ENCODE measurements at places on chromosomes 3 and 15.

DNA sequence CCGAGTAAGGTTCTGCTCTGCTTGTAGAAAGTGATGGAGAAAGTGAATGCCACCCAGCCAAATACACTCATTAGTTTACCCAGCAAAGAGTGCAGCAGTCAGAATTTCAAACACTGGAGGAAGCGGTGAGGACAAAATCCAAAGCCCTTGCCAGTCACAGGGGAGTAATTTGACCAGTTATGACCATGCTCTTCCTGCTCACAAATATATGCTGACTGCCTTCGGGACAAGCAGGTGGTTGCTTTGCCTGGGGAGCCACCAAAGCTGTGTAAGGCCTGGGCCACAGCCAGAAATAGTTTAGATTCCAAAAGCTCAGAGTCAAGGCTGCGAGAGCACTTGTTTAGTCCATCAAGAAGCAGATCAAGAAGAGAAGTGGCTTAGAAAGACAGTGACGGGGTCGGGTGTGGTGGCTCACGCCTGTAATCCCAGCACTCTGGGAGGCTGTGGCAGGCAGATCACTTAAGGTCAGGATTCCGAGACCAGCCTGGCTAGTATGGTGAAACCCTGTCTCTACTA, 51.0 kb upstream of the ATP13A3 start:
- no peak for DNase-seq

GRCh38 chr3:80785475-80785874, 976.0 kb downstream of the GBE1 start:
- DNase-seq: no peak

DNA sequence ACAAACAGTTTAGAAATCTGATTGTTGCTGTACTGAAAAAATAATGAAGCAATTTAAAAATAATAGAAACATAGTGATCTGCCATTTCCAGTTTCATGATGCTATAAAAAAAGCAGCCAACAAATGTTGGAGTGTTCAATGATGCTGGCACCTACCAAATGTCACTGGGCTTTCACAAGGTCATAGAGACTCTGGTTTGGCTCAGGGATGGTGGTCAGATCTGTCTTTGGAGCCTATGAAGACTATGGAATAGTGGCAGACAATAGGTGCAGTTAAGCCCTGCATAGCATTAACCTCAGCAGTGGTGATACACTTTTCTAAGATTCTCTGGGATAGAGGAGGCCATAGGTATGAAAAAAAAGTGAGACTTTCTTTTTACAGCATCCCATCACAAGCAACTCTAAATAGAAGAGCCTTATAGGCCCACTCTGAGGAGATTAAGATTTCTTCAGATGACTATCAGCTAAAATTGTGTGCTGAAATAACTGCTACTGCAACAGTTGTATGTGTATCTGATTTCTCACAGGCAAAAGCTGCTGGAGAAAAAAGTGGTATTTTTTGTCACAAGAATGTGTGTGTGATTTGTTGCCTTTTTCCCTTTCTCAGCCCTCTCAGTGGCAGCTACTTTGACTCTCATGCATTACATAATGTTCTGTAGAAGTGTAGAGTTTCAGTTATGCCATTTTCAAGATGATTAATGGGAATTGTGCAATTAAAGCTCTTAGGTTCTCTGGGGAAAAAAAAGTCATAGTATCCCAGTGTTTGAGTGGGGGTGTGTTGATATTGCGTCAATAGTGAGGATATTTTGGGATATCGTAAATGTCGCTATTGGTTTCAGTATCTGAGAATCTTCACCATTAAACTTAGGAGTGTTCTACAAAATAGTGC, 137.4 kb downstream of the MBNL1 start:
- no peak for DNase-seq

DNA sequence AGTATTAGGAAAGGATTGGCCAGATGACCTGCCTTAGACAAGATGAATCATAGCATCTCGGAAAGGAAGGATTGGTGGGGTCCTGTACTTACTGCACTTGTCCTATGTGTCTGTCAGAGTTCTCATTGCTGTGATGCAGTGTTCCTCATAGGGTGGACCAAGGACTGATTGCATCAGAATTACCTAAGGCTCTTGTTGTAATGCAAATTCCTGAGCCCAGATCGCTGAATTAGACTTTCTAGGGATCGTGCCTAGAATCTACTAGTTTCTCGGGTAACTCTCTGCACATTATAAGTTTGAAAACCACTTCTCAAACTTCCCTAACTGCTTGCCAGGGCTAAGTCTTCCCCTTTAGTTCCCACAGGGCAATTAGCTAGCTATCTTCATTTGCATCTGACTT, 74.9 kb upstream of the SKOR1 start:
- DNase-seq: no peak

DNA sequence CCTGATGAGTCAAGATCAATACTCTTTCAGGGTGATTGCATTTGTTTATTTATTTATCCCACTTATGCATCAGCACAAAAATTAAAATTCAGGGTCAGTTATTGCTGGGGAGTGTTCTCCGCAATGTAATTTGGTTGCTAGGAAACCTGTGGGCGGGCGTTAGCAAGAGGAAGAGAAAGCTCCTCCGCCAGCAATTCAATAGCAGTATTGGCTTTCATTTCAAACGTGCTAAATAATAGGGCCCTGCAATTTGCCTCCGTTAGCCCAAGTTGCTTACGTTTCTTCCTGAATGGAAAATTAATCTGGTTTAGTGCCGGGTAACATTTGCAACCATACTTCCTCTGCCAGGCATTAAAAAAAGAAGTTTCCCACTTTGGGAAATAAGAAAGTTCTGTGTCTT, 35.5 kb upstream of the PLCL2 start:
- DNase-seq: peak; percentile 65

GRCh38 chr15:39553947-39554693, 26.8 kb upstream of the THBS1 start:
- no peak for DNase-seq

GRCh38 chr15:25534293-25534692, 95.5 kb upstream of the UBE3A start:
- no peak for DNase-seq

DNA sequence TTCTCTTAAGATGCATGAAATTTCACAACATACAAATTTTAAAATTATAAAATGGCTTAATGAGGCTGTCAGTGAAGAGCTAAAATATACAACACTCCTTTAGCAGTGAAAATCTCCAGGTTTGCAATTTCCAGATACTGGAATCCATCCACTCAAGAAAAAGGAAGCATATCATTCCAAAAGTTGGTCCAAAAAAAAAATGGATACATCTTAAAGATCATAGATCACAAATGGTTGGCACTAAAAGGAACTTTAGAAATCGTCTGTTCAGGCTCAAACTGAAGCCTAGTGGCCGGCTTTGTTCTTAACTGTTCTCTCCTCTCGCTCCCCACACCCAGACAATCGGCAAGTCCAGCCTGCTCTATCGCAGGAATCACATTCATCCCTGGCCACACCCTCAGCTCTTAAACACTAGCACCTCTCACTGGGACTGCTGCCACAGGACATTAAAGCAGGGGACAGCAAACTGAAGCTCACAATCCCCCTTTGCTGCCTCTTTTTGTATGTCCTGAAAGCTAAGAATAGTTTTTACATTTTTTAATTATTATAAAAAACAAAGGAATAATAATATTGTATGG, 130.3 kb upstream of the CDIN1 start:
- no peak for DNase-seq

GRCh38 chr3:29430558-29430971, 149.7 kb downstream of the RBMS3 start:
- no peak for DNase-seq

- DNase-seq: no peak
These were observed 5.5 kb downstream of the IFT80 start for GRCh38 chr3:160393346-160394008.

GRCh38 chr3:151297429-151297828, 19.1 kb upstream of the P2RY14 start:
- DNase-seq: no peak

DNA sequence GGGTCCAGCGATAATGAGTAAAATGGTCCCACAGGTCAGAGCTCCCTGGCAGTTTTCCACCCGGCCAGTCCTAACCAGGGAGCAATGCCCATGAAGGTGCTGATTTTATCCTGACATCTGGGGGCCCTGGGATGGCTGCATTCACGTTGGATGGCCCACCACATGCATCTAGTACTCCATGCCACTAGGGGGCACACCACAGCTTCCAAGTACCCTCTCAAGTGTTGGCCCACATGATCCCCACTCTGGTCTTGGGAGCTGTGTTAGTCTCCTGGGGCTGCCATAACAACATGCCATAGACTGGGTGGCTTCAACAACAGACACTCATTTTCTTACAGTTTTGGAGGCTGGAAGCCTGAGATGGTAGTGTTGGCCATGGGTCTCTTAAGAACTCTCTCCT, 225.5 kb downstream of the SLCO3A1 start:
- peak; percentile 45 for DNase-seq

- no peak for DNase-seq
These were observed 22.7 kb downstream of the LOXL1 start for GRCh38 chr15:73948982-73949381.

GRCh38 chr3:8548502-8549275, 47.1 kb downstream of the LMCD1 start:
- DNase-seq: no peak

DNA sequence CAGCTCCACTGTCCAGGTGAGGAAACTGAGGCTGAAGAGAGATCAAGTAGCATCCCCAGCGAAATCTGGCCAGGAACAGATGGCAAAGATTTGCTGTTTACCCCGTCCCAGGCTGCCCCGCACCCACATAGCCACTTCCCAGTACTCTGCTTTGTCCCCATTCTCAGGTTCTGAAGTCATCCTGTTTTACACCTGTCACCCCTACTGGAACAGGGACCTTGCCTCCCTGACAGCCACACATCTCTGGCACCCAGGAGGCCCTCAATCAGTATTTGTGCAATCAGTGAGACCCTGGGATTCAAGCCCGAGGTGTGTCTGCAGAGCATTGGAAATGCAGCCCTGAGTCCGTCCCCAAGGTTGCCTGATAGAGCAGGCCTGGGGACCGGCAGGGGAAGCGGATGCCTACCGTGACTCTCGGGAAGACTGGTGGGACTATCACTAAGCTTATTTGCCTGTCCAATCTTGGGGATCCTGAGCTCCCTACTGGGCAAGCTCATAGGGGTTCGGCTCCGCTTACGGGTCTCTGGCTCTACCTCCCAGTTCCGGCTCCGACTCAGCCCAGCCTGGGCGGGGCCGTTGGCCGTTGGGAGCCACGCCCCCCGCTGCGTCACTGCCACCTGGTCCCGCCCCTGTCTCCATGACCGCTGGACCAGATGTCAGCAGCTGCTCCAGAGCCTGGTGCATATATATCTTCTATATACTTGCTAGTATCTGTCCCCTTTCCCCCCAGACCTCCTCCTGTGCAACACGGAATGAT, 17.5 kb upstream of the FANCD2 start:
- DNase-seq: peak; percentile 88

DNA sequence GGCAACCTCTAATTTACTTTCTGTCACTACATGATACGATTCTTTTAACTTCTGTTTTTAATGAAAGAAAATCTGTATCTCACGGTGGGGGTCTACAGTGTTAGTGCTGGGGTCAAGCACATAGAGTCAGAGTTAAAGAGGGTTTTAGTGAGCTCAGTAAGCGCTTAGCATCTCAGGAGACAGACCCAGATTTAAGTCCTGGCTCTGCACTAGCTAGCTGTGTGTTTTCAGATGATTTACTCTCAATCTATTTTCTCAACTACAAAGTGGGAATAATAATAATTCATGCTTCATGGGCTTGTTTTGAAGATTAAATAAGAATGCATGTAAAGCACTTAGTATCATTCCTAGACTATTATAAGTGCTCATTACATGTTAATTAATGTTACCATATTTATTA, 63.4 kb upstream of the KBTBD8 start:
- DNase-seq: no peak

GRCh38 chr3:69752241-69752640, 13.0 kb downstream of the MITF start:
- no peak for DNase-seq

DNA sequence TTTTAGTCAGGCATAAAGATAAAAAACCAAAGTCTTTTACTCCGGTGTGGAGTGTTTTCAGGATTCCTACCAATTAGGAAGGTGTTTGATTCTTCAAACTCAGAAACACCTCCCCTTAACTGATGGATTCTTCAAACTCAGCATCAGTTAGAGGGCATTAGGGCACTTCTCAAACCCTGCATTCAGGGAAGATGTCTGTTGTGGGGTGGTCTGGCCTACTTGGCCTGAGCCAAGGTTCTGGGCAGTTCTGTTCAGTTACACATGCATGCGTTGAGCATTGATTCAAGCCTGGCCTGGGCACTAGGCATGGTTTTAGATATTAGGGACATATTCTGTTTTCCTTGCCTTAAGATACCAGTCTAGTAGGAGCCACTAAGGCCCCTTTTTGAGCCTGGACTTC, 1.0 kb downstream of the HGD start:
- DNase-seq: no peak

- no peak for DNase-seq
These were observed 318.2 kb upstream of the TMCO5A start for GRCh38 chr15:37616215-37616614.

DNA sequence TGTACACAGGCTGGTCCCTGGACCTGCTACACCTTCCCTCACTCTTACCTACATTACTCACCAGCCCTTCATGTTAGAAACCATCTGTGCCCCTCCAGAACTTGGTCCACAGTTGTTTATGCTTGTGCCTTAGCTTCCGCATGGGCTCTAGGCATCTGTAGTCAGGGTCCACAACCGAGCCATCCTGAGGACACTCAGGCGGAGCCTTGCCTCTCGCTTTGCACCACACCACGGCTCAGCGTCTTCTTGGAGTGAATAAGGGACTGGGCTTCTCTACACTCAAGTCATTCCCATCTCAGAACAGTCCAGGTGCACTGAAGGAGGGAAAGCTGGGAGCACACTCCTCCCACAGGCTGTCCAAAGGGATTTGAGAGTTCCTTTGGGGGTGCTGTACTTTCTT, 97.8 kb downstream of the HMG20A start:
- DNase-seq: no peak

DNA sequence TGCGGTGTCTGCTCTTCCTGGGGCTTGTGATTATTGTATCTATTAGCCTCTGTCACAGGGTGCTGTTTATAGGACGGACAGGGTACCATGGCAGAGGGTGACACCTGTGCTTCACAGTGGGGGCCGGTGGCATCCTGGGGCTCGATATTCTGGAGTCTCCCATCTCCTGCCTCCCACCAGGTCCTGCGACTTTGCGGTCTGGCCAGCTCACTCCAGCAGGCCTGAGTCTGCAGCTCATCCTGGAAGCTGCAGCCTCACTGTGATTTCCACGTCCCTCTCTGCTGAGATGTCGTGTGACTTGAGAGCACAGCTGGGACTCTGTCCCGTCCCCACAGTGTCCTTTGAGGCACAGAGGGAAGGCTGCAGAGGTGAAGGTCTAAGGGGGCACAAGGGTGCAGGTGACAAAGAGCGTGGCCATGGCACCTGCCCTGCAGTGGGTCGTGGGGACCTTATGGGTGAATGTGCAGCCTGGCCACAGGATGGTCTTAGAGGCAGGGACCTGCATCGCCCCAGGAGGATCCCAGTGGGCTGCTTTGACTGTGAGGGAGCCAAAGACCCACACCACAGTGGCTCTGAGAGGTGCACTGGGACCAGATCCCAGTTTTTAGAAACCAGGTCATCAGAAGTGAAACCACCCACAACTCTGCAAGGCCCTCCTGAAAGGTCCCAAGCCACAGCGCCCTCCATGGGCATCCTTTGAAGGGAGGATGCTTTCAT, 172.8 kb downstream of the KLF13 start:
- no peak for DNase-seq

- no peak for DNase-seq
These were observed 97.2 kb downstream of the TBC1D5 start for GRCh38 chr3:17645074-17645698.

- no peak for DNase-seq
These were observed 37.3 kb upstream of the CACNA1D start for GRCh38 chr3:53457068-53457467.
